ENCODE measurements at places on chromosomes 1 and 21.

DNA sequence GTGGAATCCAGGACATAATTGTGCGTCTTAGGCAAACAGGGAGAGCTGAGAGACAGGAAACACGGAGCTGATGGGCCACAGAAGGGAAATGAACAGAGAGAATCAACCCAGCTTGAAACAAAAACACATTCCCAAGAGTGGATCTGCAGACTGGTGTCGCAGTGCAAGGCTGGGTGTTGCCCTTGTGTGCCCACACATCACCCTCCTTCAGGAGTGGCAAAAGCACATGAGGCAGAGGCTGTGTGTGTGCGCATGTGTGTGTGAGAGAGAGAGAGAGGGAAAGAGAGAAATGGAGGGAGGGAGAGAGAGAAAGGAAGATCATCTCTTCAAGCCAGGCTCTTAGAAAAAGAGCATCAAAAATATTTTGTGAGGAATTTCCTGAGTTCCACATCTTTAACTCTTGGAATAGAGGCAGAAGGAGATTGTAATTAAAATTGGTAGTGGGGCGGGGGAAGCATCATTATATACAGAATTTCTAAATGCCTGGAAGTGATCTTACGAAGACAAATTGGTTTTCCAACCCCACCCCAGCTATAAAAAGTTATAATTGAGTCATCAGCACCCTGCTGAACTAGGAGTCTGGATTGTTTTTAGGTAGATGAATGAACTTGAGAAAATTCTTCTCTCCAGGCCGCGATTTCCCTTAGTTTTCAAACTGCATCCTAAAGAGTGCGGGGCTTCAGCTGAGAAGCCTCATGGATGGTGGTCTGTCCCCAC is 480.7 kb downstream of the NPHP4 start:
- no peak for DNase-seq

- no peak for DNase-seq
Measured at GRCh38 chr1:206538086-206538770, 30.9 kb downstream of the RASSF5 start.

GRCh38 chr1:156675210-156676113 is 1.7 kb downstream of the NES start:
- no peak for DNase-seq

DNA sequence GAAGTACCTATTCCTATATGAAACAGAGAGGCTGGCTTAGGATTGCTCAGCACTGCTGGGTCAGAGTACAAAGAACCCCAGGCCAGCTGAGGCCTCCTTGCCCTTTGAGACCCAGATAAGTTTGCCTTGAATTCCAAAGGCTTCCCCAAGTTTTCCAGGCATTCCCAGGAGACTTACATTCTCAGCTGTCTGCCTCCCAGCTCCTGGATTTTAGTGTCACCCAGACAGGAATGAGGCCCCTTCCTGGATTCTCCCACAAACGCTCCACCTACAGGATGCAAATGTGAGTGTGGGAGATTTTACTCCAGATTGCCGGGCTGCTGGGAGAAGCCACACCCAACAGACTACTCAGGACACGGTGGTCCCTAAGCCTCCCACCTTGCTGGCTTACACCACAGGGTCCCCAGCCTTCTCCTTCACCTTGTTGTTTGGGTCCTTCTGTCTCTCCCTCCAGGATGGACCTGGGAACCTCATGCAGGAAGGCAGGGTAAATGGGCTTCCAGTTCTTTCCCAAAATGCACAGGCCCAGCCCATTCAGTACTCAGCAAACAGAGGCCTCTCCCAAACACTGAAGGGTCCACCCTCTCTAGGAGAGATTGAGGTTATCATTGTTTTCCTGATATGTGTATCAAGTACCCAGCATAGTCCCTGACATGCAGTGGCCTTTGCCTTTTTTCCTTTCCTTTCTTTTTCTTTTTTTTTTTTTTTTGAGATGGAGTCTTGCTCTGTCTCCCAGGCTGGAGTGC is 10.6 kb downstream of the RHBG start:
- no peak for DNase-seq

DNA sequence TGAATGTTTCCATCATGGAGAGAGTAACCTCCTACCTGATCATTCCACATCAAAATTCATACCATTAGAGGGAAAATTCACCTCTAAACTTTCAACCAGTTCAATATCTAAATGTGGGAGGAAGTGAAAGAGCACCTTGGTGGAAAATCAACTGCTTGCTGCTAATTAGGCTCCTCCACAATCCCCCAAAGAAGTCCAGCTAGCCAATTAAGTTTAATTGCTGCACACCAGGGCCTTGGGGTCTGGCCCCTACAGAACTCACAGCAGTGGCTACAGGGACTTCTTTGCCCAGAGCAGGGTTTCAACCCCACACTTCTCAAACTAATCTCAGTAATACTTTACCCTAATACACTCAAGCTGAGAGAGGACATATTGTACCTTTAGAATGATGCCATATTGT is 62.1 kb downstream of the RGS21 start:
- no peak for DNase-seq

DNA sequence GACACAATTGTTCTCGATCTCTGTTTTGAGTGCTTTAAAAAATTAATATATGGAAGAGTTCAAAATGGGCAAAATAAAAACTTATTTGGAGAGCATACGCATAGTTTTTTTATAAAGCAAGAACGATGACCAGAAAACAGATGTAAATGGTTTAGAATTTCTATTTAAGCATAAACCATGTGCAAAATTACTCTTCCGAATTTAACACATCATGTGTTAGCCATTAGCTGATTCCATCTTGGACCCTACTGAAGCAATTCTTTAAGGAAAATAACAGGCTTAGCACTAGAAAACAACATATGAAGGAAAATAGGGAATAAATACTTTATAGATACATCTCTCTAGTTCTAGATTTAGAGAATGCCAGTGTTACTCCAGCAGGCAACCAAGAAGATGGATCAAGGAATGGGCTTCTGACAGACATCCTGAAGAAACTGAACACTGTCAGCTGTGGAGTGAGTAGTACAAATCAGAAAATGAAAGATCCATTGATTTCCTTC is 26.7 kb downstream of the CDC7 start:
- DNase-seq = no peak

DNA sequence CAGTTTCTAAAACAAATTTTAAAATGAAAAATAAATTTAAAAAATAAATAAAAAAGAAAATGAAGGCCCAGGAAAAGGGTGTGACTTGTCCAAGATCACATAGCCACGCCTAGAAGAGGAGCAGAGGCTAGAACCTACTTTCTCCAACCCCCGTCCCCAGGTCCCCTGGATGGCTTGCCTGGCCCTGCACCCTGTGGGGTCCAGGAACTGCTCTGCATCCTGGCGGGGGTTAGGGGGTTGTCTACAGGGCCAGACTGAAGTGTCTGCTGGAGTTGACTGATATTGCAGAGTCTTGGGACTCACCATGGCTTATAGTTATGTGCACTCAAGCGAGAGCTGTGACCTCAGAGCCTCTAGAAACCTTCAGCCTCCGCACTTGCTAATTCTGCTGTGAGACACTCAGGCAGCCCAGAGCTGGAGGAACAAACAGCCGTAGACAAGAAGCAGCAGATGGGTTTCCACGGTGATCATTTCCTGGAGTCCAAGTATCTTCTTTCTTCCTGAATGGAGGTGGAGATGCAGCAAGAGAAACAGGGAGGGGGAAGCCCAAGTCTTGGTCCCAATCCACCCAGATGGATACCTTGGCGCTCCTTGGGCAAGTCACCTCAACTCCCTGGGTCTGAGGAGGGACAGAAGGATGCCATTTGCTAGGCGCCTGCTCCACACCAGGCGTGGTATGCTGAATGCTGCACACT is 5.2 kb upstream of the EXTL1 start:
- DNase-seq = no peak

DNA sequence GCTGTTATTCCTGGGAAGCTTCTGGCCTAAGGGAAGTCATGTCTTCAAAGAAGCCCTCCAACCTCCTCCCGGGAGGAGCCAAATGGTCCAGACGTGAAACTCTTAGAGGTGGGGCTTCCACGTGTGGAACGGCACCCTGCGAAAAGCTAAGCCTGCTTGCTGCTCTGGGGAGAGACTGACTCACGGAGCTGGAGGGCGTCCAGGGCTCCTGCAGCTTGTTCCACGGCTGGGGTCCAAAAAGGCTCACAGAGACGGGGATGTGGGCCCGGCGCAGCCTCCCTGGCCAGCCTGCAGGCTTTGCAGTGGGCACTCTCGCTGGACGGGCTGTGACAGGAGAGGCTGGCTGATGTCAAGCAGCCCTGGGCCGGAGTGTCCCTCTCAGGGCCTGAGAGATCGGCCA is 105.1 kb downstream of the COLGALT2 start:
- no peak for DNase-seq

GRCh38 chr1:51689075-51689440 is 72.2 kb downstream of the OSBPL9 start:
- no peak for DNase-seq

Measured in activated gamma-delta T cell treated with anti-CD3 and anti-CD28 coated beads, Interleukin-2, amount 50 U/mL, for 16 hours (primary cell).